Uterus (tissue), 4 donors: ENCODE measurements at places on chromosomes 1 and 21. TPM values are rescaled to one million over a fixed set of nuclear protein-coding genes. Genes with fewer than 3 reads are reported as not detected.
A peak's percentile ranks its signal among the peaks of the same experiment; 100 is the strongest.

Gene DDR2
- total RNA-seq = 100.0 TPM

GRCh38 chr1:32201011-32201855 lies 838 bp downstream of the CCDC28B start:
- DNase-seq = peak; percentile 66

DNA sequence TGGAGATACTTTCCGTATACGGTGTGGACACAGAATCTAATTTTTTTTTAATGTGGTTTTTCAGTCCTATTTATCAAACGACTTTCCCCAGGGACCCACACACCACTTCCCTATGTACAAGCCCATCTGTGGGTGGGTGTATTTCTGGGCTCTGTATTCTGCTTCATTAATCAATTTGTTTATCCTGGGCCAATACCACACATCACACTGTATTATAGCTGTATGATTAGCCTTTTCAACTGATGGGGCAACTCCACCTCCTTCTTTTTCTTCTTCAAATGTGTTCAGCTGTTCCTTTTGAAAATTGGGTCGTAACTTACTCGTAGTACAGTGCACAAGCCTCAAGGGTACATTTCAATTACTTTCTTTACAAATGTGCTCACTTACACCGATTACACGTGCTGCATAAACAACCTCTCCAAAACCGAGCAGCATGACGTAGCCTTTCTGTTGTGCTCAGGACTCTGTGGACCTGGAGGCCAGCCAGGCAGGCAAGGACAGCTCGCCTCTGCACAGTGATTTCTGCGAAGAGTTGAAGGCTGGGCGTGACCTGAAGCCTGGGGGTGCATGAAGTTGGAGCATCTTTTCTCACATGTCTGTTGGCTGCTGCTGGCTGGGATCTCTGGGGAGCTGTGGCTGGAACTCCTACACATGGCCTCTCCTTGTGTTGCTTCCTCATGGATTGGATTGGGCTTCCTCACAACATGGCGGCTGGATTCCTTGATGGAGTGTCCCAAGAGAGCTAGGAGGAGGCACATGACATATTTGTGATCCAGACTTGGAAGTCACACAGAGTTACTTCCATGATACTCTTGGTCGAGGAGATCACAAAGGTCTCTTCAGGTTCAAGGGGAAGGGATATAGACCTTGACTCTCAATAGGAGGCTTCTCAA lies 126.5 kb downstream of the CRYAA start:
- no peak for DNase-seq

Gene LAD1
- not detected for total RNA-seq

- peak; percentile 92 for DNase-seq
Observed at GRCh38 chr1:228150461-228151179, 890 bp downstream of the GJC2 start.

GRCh38 chr1:220754212-220754917 lies 6.2 kb downstream of the MTARC2 start:
- DNase-seq = no peak

DNA sequence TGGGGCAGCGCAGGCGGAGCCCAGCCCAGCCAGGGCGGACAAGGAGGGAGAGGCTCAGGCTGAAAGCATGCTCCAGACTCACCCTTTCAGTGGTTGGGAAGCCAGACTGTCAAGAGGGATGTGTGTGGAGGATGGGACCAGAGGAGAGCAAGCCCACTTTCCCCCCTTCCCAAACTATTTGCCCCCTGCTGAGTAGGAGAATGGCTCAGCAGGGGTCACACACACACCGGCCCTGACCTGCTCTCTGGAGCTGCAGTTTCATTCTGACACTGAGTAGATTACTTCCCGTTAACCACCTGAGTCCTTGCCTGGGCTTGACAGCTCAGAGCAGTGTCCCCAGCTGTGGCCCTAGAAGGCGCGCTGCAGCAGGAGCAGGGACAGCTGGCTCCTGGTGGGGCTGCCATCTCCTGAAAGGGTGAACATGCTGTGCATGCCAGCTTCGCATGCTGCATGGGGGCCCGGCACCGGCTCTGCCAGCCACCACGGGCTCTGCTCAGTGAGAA lies 51.6 kb upstream of the CNTN2 start:
- no peak for DNase-seq

DNA sequence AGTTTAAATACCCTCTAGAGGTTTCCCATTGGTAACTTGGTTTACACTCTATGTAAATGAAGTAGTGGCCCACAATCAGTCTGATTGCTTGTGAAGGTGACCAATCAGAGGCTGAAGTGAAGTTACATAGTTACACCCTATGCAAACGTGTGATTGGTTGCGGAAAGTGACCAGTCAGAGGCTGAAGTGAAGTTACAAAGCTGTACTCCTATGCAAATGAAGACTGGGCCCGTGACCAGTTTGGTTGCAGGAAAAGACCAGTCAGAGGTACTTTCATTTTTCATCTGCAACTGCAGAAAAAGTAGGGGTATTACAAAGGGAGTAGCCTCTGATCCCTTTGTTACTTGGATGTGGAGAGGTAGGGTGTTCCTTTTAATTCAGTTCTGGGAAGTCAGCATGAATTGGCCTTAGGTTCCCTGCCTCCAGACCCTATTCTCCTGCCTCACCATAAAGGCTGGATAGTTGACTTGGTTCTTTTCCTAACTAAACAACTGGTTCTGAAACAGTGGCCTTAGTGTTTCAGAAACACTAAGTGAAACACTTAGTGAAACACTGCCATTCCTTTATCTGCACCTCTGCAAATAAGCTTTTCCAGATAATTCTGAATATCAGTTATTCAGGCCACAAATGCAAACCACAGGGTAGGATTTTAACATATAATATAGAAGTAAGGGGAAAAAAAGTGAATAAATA lies 39.3 kb downstream of the MAGI3 start:
- no peak for DNase-seq

Gene AMY1B
- total RNA-seq = not detected

DNA sequence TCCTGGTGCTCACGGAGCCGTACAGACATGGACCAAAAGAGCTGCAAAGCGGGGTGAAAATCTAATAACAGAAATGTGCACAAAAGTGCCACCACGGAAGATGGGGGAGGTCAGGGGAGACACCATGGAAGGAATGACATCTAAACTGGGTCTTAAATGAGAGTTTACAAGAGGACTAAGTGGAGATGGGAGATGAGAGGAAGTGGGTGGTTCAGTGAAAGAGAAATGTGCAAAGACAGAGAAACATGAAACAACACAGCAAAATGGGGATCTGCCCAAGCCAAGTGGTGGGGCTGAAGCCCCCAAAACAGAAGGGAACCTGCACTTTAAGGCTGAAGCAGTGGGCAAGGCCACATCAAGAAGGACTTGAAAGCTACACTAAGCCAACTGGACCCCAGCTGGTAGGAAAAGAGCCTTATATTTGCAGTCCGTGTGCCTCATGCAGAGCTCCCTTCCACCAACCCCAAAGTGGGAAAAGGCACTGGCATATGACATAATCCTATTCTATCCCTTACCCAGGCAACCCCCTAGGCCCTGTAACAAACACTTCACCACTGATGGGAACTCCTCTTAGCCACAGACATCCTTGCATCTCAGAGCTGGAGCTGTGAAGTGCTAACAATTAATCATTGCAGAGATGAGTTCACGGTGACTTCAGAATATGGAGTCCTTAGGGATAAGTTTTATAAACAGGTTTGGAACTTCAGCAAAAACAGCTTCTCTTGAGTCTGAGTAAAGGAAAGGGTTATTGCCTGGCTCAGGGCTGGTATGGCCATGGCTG lies 198.6 kb upstream of the EDN2 start:
- DNase-seq = no peak

DNA sequence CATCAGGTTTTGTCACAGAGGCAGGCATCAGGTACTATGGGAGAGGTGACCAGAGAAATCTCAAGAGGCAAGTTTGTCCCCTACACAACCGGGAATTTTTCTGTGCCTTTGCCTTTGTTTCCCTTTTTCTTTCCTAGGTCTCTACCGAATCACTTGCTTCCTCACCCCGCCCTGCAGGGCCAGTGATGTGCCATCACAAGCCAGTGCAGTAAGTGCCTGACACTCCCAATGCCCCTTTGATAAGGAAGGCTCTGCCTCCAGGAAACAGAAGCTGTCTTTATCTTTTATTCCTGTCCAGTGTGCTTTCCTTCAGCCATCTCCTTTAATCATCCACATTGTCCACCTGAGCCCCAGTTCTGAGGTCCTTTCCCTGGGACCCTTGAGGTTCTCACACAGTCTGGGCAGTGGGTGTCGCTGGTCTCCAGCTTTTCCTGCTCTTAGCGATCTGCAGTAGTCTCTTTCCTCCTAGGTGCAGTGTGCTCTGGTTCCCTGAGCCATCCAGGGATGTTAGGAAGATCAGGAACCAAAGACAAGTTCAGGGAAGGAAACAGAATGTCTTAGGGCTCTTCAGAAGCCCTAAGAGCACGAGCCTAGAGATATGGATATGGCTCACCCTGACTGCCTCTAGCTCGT lies 36.6 kb downstream of the GJA5 start:
- peak; percentile 41 for DNase-seq

Gene PTPN7
- 8.5 TPM for total RNA-seq

Gene SRGAP2C
- 47.6 TPM for total RNA-seq

DNA sequence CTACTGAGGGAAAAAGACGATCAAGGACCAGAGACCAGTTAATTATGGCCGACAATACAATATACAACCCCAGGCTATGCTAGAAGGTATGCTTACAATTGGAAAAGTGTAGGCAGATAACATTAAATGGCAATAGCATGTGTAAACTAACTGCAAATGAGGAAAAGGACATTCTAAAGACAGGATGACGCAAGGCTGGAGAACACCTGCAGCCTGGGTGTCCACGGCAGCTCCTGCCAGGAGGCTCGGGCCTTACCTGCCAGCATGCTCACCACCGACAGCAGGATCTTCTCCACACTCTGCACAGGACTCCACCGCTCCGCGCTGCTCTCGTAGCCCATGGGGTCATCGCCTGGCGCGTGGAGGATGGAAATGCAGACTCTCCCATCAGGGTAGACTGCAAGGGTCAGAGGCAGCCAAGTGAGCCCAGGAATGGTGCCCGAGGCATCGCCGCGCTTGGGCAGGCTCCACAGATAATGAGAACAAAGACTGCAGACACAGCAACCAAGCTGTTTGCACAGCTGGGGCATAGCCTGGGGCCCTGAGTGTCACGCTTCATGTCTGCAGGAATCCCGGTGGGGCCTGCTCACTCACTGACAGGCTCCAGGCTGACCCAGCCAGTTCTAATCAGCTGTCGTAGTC lies 28.2 kb downstream of the UBE2G2 start:
- DNase-seq = no peak

GRCh38 chr1:104746994-104747393 lies 997.3 kb downstream of the AMY1C start:
- DNase-seq = no peak
